RWPE2 (cell line): ENCODE measurements at places on chromosomes 7 and 10.

- DNase-seq = no peak
Observed at GRCh38 chr7:112538726-112539255, 58.0 kb downstream of the LSMEM1 start.

DNA sequence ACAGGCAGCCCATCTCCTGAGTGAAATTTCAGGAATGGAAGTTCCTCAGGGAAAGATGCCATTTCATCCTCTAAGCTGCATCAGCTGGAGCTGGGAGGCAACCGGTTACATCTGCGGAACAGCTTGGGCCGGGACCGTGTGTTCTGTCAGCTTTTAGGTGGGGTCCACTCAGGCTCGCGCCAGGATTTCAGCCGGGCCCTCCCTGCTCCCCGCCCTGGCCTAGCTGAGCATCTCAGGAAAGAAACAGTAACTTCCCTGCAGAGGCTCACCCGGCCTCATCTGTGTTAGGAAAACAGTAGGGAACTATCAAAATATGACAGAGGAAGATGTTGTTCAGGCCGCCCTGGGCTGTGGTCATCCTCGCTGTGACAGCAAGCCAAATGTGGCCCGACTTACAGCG, 110.4 kb downstream of the TRIL start:
- no peak for DNase-seq

GRCh38 chr10:79298403-79299244, 48.6 kb upstream of the PPIF start:
- peak; percentile 93 for DNase-seq

DNA sequence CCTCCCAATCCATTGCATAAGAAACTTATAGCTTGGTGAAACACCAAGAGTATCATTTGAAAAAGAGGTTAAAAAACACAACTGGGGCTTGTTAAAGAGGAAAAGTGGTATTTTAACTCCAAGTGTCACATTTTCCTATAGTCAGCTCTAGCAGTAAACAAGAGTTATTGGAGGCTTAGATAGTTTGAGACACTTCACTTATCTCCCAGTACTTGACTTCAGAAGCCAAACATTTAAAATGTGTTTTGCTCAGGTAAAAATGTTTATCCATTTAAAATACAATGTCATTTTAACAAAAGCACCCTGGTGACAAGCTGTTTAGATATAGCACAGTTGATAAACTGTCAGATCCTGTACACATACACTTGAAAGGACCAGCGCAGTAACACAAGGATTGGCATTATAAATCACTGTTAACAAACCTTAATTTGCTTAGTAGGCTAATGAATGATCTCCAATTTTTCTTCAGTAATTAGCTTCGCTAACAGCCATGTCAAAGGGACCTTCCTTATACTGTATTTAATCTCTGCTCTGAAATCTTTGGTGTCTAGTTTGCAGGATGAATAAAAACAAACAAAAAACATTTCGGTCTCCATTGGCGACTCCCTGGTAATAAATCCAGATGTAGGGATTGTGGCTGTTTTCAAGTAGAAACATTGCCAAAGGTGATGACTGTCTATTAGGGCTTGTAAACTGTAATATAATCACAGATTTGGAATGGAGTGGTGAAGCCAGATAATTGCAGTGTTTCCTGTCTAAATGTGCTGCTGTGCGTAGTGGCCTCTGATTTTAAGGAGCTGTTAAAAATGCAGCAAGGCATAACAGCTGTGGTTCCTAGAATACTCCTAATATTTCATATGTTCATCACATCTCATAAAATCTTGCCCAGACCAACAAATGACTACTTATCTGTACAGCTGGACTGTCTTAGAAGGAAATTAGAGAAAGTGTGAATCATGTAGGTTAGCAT, 545.1 kb downstream of the AUTS2 start:
- DNase-seq = no peak

- no peak for DNase-seq
Observed at GRCh38 chr7:108057951-108058481, 55.1 kb upstream of the LAMB1 start.

DNA sequence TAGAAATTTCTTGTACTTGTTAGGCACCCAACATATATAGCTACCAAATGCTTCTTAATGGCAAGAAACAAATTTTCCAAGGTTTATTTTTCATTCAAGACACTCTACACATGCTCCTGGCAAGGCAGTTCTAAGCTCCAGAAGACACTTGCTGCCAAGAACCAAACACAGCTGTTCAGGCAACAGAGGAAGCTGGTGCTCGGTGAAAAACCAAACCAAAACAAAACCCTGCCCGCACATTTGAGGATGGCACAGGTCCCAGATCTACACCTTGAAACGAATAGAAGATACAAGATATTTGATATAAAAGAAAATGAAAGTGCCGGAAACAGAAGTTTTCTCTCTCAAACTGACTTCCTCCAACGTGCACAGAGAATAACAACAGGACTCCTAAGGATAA, 4.9 kb upstream of the DNTT start:
- no peak for DNase-seq

DNA sequence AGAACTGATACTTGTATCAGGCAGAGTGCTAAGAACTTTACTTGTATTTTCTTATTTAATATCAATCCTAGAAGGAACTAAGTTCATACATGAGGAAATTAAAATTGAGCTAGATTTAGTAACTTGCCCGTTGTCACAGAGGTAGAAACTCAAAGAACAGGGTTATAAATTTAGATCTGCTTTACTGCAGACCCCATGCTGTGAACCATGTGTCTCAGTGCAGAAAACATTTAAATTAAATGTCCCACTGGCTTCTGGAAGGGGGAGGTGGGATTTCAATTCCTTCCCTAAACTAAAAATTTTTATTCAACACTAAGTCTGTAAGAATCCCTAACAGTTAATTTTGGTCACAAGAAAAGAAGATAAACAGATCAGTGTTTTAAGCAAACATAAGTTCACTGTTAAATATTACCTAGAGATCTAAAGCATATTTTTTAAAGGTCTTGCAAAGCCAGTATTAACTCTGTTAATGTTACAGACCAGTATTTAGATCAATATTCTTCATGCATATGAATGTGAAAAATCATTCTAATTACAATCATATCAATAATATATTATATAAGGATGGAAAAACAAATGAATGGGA, 23.1 kb downstream of the WASL start:
- DNase-seq = no peak

- no peak for DNase-seq
Observed at GRCh38 chr10:70499836-70500167, 21.2 kb downstream of the PALD1 start.

DNA sequence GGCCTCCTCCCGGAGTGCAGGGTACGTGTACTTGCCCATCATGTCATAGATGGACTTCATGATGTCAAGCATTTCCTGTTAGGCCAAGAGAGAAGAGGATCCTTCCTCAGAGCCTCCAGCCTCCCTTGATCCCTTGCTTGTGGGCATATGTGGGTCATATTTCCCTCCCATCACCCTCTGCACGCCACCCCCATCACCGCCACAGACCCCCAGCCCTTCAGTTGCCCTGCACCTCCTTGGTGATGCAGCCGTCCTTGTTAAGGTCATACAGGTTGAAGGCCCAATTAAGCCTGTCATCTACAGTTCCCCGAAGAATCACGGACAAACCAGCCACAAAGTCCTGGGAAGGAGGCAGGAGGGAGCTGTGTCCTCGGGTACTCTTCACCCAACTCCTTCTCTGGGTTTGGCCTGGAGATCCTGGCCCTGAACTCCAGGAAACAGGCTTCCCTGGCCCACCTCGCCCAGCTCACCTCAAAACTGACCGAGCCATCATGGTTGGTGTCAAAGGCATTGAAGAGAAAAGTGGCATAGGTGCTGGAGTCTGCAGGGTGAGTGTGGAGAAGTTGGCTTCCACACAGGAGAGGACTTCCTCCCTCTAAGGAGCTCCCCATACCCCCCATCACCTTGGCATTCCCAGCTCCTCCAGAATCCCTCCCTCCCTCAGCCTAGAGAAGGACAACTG, 9.8 kb upstream of the OGA start:
- peak; percentile 9 for DNase-seq

GRCh38 chr7:102890292-102890970, 22.4 kb upstream of the LRRC17 start:
- DNase-seq = no peak

- DNase-seq = no peak
Observed at GRCh38 chr10:62512732-62513475, 138.7 kb downstream of the ZNF365 start.

DNA sequence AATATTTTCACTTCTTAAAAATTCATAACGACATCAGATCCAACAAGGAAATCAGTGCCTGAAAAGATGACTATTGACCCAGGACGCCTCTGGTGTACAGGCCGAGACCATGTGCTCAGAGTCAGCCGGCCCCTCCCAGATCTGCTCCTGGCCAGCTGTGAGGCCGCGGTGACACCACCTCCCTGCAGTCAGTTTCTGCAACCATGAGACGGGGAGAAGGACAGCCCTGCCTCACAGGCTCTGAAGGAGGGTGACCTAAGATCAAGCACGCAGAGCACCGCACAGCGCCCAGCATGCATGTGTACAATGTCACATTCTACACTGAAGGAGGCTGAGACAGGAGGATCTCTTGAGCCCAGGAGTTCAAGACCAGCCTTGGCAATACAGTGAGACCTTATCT, 2.6 kb upstream of the GPER1 start:
- DNase-seq = no peak

GRCh38 chr10:60441515-60441914, 51.8 kb upstream of the ANK3 start:
- no peak for DNase-seq

GRCh38 chr10:11330383-11331045, 280.9 kb downstream of the USP6NL start:
- no peak for DNase-seq

DNA sequence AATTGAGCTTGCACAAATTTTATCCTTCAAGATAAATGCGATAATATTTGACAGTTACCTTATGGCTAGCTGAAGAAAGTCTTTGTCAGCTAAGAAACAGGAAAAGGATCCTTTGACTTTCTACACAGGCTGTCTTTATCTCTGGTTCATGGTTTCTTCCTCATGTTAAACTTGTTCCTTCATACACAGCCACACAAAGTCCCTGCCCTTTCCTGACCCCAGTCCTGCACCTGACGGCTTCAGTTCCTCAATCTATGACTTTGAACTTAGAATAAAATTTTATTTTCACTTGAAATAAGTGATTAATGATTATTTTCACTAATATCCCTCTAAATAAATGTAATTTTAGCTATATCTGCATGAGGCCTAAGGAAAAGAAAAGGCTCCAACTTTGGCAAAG, 77.8 kb upstream of the PRSS1 start:
- DNase-seq = no peak

DNA sequence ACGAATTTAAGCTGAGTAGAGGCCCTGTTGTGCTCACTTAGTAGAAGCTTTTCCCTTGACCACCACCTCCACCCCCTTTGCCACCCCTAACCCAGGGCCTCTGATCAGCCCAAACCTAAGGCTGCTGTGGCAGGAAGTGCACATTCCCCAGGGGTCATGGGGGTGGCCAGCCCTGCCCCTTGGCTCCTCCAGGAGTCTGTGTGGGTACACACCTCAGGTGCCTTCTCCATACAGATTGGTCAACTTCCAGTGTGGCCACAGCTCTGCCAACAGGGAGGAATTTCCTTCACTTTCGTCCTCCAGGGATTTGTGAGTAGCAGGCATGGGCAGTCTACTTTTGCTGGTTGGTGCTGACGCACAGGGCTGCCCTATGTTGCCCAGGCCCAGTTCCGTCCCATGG, 249.9 kb upstream of the ZNF32 start:
- DNase-seq = no peak

GRCh38 chr10:24299578-24300260, 90.8 kb downstream of the KIAA1217 start:
- DNase-seq = no peak

DNA sequence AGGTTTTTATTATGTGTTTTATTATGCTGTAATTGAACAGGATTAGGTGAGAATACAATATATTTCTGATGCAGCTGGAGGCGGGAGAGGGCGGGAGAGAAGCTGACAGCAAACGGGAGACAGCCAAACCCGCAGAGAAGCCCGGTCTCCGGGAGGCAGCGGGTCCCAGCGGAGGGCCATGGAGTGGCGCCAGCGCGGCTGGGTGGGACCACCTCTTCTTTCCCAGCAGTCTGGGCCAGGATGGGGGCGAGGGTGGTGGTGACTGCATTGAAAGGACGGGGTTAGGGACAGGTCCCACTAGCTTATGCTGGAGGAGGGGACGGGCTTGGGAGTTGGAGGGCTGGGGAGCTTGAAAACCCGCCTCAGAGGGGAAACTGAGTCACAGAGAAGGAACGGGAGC, 14.5 kb upstream of the KAZALD1 start:
- no peak for DNase-seq

- DNase-seq = no peak
Observed at GRCh38 chr10:123381224-123381623, 227.0 kb downstream of the BUB3 start.

GRCh38 chr7:73509463-73509862, 12.6 kb downstream of the BAZ1B start:
- DNase-seq = no peak

- DNase-seq = no peak
Observed at GRCh38 chr10:624605-625332, 64.7 kb downstream of the DIP2C start.

DNA sequence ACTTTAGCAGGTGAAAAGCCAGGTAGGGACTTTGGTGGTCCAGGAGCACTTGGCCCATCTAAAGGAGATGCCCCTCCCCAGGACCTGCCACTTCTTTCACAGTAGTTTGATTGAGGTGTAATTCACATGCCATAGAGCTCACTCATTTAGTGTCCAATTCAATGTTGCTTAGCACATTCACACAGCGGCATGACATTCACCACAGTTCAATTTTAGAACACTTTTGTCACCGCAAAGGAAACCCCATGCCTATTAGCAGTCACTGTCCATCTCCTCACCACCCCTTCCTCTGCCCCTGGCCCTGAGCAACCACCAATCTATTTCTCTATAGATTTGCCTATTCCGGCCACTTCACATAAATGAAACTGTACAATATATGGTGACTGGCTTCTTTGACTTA, 211.6 kb upstream of the ZMIZ1 start:
- DNase-seq = no peak

- DNase-seq = no peak
Observed at GRCh38 chr10:73873142-73873837, 1.1 kb downstream of the CAMK2G start.

GRCh38 chr10:113970641-113971040, 73.0 kb upstream of the ADRB1 start:
- DNase-seq = no peak

GRCh38 chr10:14652067-14652466, 122.6 kb downstream of the FAM107B start:
- DNase-seq = no peak

GRCh38 chr7:127938588-127938987, 92.6 kb downstream of the LRRC4 start:
- no peak for DNase-seq
